ENCODE measurements at places on chromosomes 1 and 21.

DNA sequence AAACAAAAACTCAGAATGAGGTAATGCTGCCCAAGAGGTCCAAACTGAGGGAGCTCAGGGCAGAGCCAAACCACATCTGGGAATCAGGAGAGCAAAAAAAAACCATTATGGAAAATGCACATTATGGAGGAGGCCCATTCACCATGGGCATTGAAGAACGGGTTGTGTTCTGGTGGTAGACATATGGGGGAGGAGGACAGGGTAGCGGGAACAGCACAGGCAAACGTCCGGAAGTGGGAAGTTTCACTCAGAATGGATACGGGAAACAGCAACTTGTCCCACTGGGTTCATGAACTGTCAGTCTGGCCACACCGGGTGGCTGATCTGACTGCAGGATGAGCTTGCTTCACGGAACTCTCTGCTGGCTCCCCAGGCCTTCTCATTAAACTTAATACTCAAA, 139.7 kb downstream of the RRAGC start:
- DNase-seq: no peak

DNA sequence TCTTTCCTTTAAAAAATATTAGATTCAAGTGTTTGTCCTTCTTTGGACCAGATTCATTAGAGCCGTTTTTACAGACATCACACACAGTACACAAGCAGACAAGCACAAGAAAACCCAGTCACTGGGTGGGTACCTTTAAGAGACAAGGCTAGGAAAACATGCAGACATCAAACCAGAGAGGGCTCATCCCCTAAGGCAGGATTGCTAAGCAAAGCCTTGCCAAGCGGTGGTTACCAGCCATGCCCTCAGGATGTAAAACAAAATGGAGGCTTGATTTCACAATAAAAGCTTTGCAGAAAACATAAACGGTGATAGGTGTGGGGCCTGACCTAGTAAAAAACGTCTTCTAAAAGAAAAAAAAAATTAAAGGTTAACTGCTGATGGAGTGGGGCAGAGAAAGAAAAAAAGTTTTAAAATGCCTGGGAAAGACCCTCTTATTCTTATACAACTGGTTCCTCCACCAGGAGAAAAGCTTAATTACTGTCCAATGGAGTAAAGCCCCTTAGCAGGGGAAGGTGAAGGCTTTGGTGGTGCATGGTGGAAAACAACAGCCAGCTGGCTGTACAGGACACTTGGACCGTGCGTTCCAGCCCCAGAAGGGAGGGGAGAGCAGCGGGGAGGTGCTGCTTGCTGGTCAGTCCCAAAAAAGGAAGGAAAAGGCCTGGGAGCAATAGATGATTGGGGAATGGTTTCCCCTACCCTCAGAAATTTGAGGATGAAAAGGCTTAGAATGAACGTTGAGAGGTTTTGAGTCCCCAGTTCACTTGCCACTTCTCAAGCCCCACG, 30.4 kb upstream of the FMO1 start:
- no peak for DNase-seq

- no peak for DNase-seq
Measured at GRCh38 chr1:230760360-230760827, 13.2 kb downstream of the CAPN9 start.

GRCh38 chr1:60664086-60664625, 418.2 kb upstream of the NFIA start:
- no peak for DNase-seq

GRCh38 chr21:36589352-36589971, 109.5 kb upstream of the SIM2 start:
- peak; percentile 8 for DNase-seq

- DNase-seq: no peak
Measured at GRCh38 chr21:41560661-41561158, 52.8 kb upstream of the TMPRSS2 start.

GRCh38 chr1:22895357-22895756, 77.3 kb downstream of the LACTBL1 start:
- DNase-seq: no peak

GRCh38 chr1:6111991-6112689, 66.5 kb downstream of the KCNAB2 start:
- DNase-seq: no peak

DNA sequence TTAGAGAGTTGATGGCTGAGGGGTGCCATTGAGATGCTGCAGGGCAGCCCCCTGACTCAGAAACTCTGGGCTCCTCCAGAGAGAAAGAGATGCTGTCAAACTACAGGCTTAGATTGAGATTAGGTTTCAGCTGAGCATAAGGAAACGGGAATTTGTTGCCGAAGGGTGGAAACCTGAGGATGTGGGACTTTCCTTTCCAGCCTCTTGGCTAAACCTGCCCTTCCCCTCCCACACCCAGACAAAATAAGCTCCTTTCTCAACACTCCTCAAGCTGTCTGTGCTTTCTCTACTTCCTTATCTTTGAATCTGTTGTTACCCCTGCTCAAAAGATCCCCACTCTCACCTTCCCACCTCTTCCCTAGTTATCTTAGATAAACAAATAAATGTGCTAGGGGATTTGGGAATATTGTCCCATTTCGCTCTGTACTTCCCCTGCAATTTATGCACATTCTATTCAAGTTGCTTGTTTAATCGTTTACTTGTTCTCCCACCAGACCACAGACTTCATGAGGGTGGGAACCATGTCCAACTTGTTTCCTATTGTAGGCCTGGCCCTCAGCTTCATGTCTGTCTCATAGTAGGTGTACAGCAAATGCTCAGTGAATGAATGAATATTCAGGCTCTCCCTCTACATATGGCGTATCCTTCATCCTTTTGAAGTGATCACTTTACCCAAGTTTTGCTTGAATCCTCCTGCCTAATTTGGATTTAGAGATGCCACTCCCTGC, 30.6 kb upstream of the MARK1 start:
- DNase-seq: no peak

- DNase-seq: no peak
Measured at GRCh38 chr1:119743308-119743707, 25.4 kb downstream of the HMGCS2 start.

DNA sequence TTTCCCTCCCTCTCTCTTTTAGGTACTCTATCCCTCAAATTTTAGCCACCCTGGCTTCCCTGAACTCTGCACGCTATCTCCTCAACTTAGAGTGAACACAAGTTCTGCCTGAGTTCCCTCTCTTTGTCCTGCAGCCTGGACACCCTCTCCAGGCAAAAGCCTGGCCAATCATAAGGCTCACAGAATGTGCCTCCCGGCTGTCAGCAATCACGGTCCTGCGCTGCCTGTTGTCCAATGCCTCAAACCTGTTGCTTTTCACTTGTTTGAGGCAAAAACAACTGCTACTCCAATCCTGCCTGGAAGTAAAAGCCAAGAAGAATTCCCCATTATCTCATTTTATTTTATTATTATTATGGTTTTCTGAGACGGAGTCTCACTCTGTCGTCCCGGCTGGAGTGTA, 66.1 kb downstream of the LGR6 start:
- no peak for DNase-seq

GRCh38 chr1:10917513-10918454, 94.7 kb upstream of the TARDBP start:
- no peak for DNase-seq

- no peak for DNase-seq
Measured at GRCh38 chr1:157995583-157996169, 2.2 kb downstream of the KIRREL1 start.

GRCh38 chr21:42414928-42415769, 11.4 kb downstream of the UBASH3A start:
- DNase-seq: no peak

DNA sequence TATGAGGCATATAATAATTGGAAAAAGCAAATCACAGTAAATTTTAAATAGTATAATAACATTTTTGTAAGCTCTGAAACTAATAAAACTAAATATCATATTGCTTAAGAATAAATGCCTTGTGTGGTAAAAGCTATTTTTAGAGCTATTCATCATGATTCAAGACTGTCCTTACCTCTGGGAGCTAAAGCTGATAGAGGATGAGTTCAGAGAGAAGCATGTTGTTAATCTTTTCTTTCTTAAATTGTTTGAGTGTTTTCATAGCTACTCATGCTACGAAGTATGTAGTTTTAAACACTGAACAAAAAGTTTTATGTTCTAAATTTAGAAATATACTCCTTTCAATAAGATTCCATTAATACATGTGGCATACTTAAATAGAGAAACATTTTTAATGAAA, 30.5 kb downstream of the IFI16 start:
- no peak for DNase-seq

GRCh38 chr1:46527474-46528296, 23.8 kb downstream of the KNCN start:
- peak; percentile 24 for DNase-seq

GRCh38 chr1:35633547-35633946, 7.8 kb downstream of the PSMB2 start:
- DNase-seq: no peak

GRCh38 chr1:56255516-56256152, 323.7 kb downstream of the PLPP3 start:
- no peak for DNase-seq

DNA sequence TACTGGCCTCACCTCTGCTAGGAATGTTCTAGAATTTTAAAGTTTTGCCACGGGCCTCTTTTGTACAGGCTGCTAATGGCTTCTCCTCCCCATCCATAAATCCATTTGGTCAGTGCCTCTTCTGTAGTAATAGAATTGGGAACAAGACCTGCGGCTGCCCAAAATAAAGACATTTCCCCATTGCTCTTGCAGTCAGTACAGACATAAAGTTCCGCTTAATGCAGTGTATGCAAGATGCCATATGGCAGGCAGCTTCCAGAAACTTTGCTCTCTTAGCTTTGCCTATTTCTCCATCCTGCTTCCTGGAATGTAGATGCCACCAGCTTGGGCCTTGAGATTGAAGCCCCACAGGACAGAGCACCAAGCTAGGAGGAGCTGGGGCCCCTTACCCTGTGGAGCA, 3.7 kb upstream of the SLC2A5 start:
- no peak for DNase-seq

GRCh38 chr1:175409938-175410337, 217.4 kb upstream of the KIAA0040 start:
- no peak for DNase-seq

DNA sequence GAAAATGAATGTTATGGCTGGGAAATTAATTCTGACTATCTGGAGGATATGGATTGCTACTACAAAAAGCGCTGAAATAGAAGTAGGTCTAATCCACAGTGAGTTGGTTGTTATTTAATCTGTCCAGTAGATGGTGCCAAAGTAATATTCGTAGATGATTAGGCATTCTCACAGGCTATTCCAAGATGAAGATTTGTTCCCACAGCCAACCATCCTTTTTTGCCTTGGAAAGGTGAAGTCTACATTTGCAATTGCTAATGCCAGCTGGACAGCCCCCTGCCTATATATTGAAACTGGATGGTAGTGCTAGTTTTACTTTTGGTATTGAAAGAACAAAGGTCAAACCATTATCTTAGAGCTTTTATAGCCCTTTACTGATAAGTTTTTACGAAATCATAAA, 43.8 kb downstream of the RBM11 start:
- DNase-seq: peak; percentile 2

DNA sequence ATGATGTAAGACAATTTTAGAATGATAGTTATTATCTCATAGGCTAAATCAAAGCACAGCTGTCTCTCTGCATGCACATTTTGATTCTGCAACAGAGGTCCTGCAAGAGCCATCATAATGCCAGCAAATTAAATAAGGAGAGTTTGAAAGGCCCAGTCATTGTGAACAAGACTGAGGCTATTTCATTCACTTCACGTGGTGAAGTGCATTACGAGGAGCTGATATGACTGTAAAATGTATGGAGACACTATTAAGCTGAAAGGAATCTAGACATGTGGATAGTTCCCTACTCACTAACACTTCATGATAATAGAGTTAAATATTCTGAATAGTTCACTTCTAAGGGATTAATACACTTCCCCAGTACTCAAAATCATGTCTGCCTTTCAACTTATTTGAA, 299.0 kb downstream of the SMYD3 start:
- no peak for DNase-seq

DNA sequence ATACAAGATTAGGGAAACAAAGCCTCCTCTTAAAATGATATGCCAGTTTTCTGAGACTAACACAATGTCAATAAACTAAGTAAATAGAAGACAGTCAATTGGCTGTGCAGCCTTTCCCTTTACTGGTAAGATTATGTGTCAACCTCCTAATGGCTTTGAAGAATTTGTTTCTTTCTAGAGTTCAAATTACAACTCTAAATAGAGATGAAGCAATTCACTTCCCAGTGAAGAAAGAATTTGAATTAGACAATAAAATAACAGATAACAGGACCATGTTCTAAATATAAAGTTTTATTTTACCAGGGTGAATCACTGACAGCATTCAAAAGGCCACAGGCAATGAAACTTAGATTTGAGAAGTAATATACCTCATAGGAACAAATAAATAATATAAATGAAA, 680.3 kb downstream of the PLA2G4A start:
- DNase-seq: no peak

DNA sequence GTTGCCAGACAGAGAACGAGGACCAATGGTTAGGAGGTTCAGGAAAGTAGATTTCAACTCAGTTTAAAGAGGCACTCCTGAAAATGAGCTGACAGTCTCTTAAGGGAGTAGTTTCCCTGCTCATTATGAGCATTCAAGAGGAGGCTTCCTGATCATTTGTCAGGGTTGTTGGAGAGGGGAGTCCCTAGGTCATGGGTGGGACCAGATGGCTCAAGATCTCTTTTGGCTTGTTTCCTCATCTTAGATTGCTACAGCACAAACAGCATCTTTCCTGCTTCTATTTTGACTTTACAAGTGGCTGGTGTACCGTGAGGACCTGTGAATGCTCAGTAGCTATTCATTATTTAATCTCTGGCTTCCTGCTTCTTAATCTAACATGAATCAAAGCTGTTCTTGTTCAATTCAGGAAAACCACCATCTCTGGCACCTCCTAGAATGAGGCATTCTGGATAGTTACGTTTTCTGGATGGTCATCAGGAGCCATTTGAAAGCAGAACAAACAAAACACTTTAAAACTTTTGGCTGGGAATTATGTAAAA, 47.6 kb downstream of the PEX14 start:
- DNase-seq: no peak

DNA sequence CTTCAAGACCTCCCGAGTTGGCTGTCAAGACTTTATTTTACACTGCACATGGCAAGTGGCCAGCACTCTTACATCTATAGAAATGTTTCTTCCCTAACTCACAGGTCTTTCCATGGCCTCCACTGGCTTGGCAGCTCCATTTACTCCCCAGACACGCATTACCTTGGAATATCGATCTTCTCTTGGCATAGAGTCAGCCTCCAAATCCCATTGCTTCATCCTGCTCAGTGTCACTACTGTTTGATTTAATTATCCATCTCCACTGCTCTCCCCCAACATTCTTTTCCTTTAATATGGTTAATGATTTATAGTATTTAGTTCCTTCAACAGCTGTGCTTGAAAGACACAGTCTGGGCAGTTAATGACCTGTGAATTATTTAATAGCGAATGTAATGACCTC, 241.2 kb upstream of the MAP1LC3C start:
- no peak for DNase-seq

DNA sequence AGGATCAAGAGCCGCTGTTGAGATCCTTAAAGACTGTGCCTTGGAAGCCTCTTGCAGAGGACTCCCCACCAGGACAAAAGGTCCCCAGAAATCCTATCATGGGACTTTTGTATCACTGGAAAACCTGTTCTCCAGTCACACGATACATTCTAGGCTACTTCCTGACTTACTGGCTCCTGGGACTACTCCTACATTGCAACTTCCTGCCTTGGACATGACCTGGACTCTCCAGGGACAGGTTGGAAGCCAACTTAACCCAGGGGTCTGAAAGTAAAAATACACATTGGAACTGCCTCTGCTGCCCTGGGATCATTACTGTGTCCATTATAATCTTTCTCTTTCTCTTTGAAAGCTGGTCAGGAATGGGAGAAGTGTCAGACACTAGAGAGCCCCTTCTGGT, 9.9 kb downstream of the PIGV start:
- no peak for DNase-seq
